Left lobe of liver (tissue), 2 donors: ENCODE measurements at places on chromosomes 7 and 10. TPM values are rescaled to one million over a fixed set of nuclear protein-coding genes. Genes with fewer than 3 reads are reported as not detected.

The CALML5 gene
- total RNA-seq = not detected

- peak; percentile 63 for DNase-seq
Observed at GRCh38 chr7:7099584-7100014, 82.7 kb upstream of the C1GALT1 start.

The KIAA1217 gene
- 26.7 TPM for total RNA-seq

DNA sequence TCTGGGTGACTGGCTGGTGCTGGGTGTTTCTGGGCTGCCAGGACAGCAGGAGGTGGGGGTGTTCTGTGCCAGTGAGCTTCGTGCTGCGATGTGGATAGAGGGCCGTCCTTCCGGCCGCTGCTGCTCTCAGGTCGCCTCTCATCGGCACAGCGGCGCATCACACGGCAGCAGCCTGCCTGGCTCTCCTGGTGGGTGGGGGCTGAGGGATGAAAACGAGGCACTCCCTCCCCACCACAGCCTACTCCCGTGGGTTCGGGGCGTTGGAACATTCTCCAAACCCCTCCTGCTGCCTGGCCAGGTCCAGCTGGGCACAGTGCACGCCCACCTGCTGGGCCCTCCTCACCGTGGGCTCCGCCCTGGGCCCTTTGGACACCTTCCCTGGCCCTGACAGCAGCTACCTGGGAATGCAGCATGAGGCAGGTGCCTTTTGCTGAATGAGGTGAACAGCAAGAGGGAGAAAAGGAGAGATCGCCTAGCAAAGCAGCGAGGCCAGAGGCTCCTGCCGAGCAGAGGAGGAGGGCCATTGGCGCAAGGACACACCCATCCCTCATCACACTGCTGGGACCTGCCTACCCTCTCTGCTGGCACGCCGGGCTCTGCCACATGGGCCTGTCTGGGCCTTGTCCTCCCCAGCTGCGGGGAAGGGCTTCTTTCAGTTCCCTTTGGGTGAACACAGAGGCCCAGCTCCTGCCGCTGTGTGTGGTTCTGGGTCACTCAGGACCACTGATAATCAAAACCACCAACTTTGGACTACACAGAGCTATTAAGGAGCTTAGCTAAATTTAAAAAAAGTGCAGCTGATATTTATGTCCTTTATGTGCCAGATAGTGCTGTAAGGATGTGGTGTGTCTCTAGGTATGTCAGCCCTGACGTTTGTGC, 33.4 kb downstream of the INPP5A start:
- DNase-seq = no peak

The OR6V1 gene
- total RNA-seq = not detected

The CALHM1 gene
- total RNA-seq = not detected

DNA sequence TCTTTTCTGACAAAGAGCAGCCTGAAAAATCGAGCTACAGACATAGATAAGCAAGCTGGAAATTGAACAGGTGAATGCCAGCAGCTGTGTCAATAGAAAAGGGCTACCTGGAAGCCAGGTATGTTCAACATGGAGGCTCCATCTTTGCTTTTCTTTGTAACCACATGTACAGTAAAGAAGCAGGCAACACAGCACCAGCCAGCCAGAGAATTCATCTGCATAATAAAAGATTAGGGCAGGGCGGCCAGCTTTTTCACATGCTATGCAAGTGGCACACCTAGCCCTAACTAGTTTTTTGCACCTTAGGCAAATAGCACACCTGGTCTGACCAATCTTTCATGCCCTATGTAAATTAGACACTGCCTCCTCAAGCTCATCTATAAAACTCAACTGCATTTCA, 25.7 kb downstream of the COG5 start:
- DNase-seq = no peak

GRCh38 chr10:129536336-129536735, 69.3 kb downstream of the MGMT start:
- no peak for DNase-seq

GRCh38 chr7:2886900-2887299, 42.8 kb upstream of the GNA12 start:
- DNase-seq = peak; percentile 53

GRCh38 chr10:122316224-122316884, 45.3 kb downstream of the BTBD16 start:
- no peak for DNase-seq

The VSTM4 gene
- 2.7 TPM for total RNA-seq

The LIPN gene
- not detected for total RNA-seq

The CPA1 gene
- 16.8 TPM for total RNA-seq

GRCh38 chr7:127582361-127582760, 3.0 kb downstream of the GCC1 start:
- peak; percentile 91 for DNase-seq

The PFKFB3 gene
- 39.2 TPM for total RNA-seq

The FAM25G gene
- total RNA-seq = not detected

GRCh38 chr10:88974446-88975376, 15.9 kb upstream of the FAS start:
- DNase-seq = no peak

DNA sequence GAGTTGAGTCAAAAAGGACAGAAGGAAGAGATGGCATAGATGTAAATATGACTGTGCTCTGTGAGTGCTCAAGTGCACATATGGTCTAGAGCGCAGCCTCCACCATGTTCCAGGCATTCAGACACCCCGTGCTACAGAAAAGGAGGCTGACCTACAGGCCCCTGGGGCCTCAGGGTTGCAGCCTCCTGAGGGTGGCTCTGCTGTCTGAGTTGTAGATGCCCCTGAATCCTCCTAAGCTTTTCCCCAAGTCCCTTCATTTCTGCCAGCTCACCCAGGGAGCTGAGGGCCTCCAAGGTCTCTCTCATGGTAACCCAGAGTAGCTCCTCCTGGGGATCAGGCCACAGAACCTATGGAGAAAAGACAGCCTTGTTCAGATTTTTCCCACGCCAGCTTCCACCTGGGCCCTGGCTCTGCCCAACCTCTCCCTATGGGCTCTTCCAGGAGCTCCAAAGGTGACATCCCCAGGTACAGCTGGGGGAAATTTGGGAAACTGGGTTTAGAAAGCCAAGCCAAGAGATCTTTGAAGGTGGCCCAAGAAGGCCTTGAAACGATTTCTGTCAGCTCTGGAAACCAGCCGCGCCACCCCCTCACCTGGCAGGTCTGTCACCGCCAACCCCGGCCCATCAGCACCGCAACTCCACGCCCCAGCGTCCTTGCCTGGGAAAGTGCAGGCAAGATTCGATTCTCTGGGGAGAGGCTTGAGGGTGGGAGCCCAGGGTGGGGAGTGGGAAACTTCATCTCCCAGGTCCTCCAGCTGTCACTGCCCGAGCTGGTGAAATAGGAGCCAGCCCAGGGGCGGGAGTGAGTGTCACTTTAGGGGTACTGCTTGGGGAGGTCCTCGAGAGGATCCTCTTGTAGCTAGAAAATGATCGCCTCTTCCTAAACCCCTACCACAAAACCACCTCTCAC, 2.4 kb downstream of the ZNF467 start:
- peak; percentile 62 for DNase-seq

DNA sequence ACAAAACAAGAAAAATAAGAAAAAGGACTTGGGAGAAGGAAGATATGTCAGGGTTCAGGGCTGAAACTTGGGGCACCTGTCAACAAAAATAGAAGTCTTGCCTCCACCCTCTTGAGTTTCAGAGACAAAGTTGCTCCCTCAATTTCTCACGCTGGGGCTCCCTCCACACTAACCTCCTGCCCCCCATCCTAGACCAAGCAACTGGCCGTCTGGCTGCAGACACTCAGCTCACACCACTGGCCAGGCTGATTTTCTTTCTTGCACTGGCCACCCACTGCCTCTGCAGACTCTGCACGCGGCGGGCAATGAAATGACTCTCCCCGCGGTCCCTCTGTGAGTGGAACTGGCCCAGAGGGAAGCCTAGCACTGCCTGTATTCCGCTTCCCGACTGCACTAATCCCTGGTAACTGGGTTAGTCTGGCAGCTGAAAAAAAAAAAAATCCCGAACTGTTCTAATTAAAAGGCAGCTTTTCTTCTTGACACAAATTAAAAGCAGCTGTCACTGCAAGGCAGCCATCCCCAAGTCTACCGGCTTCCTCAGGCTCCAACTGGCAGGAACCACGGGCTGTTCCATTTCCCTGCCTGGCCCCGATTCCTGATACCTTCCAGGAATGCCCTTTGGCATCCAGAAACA, 83.5 kb downstream of the SPDYE5 start:
- DNase-seq = no peak

The FEZF1 gene
- not detected for total RNA-seq

- DNase-seq = no peak
Observed at GRCh38 chr7:21113609-21114415, 314.1 kb upstream of the SP4 start.

- DNase-seq = peak; percentile 34
Observed at GRCh38 chr7:87047-87446, 105.3 kb upstream of the FAM20C start.

The WNT2 gene
- 0.86 TPM for total RNA-seq

The CHAT gene
- total RNA-seq = not detected

DNA sequence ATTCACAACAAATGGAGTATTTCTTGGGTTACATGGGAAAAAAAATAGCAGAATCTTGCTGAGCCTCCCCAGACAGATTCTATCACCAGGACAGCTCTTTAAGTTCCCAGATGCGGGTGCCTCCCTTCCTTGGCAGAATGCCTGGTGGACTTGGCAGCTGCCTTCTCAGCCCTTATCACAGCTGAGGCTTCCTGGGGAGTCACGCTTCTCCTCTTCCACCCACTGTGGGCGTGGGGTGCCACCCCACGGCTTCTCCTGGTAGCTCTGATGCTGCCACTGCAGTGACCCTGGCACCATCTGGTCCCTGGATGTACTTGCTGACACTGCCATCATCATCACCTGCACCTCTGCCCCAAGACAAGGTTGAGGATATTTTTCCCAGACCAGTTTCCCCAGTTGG, 16.2 kb upstream of the NME8 start:
- DNase-seq = peak; percentile 46

DNA sequence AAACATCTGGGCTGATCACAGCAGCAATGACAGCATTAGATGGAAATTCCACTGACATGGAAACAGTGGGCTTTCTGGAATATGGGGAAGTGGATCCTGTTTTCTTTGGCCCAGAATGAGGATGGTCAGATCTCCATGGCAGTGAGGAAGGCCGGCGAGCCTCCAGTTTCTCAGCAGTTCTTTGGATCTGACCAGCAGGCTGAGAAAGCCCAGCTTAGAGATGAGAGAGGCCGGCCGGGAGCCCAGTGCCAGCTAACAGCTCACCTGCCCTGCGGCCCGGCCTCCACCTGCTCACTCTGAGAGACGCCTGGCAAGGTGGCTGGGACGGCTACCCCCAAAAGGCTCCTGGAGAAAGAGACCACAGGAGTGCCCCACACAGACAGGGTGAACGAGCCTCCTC, 24.2 kb downstream of the GPER1 start:
- DNase-seq = no peak
